ENCODE measurements at places on chromosomes 1 and 21.

DNA sequence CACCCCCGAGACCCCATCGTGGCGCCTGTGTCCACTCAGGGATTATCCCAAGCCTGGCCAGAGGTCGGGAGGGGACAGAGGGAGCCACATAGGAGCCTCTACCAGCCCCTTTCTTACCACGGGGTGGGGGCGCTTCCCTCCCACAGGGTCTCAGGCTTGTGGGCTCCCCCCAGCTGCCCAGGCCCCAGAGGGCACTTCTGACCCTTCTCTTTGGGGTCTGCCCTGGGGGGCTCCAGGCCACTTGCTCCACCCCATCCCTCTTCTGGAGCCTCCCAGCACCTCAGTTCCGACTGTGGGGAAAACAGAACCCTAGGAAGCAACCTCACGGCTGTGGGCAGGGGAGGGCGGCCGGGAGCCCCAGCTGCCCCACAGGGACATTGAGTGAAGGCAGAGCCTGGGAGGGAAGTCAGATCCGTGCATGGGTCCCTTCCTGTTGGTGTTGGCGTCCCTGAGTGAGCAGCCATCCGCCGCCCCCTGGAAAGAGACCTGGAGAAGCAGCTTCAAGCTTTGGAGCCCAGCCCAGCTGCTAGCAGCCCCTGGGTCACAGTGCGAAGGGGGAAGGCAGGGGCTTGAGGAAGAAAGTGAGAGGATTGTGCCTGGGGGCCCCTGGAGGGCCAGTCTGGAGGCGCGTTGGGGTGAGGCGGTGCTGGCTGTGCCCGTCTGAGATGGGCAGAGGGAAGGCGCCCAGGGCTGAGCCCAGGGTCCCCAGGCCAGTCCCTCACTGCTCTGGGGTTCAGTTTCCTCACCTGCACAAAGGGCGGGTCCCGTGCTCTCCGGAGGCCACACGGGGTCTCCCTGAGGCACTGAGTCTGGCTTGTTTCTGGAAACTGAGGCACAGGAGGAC lies 22.1 kb downstream of the RRP1 start:
- no peak for DNase-seq

DNA sequence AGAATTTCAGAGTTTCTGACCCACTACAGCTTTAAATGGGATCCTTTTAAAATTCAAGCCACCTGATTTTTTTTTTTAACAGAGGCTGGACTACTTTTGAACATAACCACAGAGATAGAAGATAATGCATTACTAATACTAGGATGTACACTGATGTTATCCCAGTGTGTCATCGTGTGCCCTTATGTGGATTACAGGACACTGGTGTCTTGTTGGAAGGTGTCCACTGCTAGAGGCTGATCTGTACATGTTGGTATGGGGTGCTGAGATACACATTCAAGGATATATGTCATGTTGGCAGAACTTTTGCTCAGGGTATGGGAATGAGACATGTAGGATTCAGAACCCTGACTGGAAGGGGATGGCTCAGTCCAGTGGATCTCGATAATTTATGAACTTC lies 56.3 kb downstream of the INAVA start:
- no peak for DNase-seq

GRCh38 chr1:110148961-110149360 lies 1.3 kb upstream of the SLC6A17 start:
- DNase-seq = no peak

GRCh38 chr1:66607458-66607857 lies 73.5 kb downstream of the SGIP1 start:
- DNase-seq = no peak

- no peak for DNase-seq
Measured at GRCh38 chr21:38293765-38294164, 37.0 kb downstream of the KCNJ15 start.

GRCh38 chr1:169144941-169145626 lies 38.6 kb downstream of the ATP1B1 start:
- DNase-seq = no peak

GRCh38 chr1:175221557-175222175 lies 29.1 kb upstream of the KIAA0040 start:
- no peak for DNase-seq

GRCh38 chr1:10724052-10724494 lies 72.4 kb downstream of the CASZ1 start:
- DNase-seq = no peak

- DNase-seq = no peak
Measured at GRCh38 chr1:14367451-14367850, 231.0 kb upstream of the KAZN start.
